ENCODE measurements at places on chromosomes 2 and 18.

DNA sequence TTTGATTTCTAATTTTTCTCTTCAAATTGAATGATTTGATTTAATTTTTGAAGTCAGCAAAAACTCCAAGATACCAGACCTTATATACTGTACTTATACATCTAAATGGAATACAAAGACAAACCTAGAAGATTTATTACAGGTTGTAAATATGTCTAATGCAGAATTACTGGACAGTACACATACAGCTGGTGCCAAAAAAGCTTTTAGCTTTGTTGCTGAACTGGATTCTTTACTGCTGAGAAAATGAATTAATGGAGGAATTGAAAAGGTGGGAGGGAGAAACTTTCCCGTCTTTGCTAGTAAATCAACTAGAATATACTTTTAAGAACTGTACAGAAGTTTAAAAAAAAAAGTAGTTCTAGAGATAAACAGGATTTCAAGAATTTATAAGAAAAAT, 17.5 kb downstream of the C1D start:
- DNase-seq = no peak

DNA sequence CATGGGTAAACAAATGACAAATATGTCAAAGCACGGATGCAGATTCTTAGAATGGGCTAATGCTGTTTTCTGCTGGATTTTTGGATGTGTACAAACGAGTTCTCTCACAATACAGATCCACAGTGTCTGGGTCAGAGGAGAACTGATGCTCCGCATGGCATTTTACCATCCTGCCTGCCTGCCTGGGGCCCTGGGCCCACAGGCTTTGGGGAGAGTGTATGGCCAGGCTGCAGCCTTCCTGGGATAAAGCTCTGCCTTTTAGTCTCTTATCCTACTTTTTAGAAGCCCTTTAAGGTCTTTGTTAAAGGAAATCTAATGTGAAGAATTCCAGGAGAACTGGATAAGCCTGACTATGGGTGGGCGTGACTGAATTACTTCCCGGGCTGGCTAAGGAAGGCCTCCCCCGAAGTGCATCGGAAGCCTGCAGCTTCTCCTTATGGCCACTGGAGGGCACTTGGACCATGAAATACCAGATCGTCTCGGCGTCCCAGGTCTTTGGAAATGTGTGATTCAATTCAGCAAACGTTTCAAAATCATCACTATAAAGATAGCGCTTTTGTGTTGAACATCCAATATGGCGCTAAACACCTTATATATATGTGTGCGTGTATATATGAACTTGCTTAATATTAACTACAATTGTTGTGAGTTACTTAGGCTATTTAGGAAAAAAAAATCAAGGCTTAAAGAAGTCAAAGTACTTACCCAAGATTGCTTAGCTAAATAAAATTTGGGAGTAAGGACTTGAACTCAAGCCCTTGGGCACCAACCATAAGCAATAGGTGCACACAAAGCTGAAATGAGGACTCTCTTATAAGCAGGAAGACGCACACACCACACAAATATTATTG, 15.2 kb upstream of the DNPEP start:
- DNase-seq = peak; percentile 85

DNA sequence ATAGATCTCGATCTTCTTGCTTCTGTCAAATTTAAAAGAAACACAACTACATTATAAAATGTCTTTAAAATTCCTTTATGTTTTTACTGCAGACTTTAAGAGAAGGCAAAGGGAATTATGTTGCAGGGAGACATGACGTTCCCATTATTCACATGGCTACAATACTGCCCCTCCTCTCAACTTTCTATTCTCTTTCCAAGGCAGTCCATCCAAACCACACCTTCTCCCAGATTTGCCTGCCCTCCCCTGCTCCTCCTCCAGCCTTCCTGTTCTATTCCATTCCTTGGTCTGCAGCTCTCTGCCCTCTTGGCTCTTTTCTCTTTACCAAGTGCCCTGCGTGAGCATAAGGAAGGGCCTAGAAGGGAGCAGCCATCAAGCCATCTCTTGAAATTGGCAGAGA, 61.3 kb downstream of the NABP1 start:
- DNase-seq = no peak

DNA sequence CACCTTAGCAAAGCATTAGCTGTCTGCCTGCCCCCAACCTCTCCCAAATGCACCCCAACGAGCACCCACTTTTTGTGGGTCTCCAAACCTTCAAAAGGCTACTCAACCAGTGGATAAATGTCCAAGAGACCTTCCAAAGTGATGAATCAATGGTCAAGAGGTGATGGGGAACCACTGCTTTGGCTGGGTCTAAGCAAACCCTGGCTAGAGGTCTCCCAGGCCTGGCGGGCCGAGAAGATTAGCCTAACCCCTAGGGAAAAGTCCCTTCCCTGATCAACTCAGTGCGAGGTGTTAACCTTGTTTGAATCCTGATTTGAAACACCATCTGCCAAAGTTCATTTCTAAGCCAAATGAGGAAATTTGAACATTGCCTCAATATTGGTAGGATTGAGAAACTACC, 144.7 kb upstream of the SIX3 start:
- no peak for DNase-seq

GRCh38 chr2:151033271-151034248, 228.1 kb downstream of the RBM43 start:
- no peak for DNase-seq

DNA sequence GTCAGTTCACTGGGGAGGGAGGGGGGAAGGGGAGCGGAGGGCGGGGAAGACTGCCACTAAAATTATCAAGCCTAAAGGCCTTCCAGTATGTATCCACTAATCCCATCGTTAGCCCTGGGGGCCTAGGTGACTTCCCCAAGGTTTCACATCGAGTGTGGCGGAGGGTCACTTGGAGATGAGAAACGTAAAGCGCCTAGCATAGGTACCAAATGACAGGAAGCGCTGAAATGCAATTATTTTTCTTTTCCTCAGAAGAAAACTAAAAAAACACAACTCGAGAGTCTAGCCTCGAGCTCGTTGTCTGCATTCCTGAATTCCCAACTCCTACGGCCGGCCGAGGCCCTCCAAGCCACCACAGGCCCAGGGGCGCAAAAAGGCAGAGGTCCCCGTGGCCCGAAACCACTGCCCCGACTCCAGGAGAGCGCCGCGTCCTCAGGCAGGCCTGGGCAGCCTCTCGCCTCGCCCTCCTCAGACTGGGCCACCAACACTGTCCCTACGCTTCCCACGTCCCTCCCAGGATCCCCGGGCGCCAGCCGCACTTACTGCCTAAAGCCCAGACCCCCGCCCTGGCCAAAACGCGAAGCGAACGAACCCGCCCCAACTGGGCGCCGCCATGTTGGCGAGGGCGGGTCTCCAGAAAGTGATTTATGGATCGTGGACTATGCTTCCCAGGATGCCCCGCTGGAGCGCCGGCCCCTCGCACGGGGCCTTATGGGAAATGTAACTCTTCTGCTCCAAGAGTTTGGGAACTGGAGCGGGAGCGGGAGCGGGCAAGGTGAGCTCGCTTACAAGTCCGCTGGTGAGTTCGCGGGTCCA, at the start of gene USP40:
Gene USP40, minus strand, starts transcription at position 642 of the 816 bp plus-strand sequence. CDS start 1,228 bp downstream, outside the sequence.
- DNase-seq = peak; percentile 88

- no peak for DNase-seq
Observed at GRCh38 chr2:10647441-10647840, 42.3 kb downstream of the NOL10 start.

DNA sequence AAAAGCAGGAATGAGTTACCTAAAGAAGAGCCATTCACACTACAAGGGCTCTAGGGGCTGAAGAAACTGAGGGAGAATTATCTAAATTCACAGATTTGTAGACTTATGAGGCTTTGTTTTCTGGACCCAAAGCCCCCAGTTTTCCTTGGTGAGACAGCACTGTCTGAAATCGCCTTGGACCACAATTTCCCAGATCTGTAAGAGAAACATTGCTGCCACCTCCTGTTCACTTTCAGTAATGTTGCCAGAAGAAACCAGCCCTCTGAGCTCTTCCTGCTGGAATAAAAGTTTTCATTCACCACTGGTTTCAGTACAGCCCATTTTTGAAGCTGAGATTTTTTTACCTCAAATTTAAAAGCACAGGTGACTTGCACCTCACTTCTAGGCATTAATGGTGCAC, 169.2 kb downstream of the CDH20 start:
- peak; percentile 70 for DNase-seq

DNA sequence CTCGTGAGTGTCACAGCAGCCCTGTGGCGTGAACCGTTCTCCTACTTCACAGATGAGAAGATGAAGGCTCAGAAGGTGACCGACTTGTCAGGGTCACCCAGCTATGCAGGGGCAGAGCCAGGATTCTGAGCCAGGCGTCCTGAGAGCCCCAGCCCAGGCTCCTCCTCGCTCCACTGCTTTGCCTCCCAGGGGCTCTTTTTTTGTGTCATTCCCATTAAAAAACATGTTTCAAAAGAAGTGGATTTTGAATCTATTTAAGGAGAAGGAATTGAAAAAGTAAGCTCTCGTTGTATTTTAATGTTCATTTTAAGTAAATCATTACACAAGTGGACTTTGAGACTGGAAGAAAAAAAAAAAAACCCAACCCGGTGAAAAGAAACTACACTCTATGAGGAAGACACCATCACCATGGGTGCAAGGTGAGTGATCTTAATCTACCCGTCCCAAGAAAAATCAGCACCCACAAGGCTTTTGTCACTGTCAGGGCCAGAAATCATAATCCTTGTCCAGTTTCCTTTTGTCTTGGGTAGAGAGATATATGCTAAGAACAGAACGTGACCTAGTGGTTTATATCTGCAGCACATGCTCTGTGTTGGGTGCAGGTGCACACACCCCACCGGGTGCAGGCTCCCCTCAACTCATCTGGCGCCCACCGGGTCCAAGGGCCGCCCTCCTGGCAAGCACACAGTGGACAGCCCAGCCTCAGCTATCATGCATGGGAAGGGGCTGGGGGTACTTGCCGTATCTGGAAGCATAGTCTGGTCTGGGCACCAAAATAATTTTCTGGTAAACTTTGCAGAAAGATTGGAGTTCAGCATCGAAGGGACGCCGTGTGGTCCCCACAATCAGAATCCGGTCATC, 73.5 kb upstream of the ASB18 start:
- no peak for DNase-seq

DNA sequence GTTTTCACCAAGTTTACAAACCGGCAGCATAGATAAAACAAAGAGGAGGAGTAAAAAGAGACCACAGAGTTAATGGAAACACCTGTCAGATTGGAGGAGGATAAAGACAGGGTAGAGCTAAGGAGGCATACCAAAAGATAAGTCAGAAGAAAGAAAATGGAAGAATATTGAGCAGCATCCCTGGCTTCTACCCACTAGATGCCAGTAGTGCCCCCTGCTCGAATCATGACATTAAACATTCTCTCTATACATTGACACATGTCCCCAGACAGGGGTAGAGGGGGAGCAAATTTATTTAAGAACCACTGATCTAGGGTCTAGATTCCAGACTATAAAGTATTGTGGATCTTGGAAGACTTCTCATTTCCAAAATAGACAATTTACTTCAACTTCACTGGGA, 159.8 kb upstream of the ETAA1 start:
- DNase-seq = no peak

DNA sequence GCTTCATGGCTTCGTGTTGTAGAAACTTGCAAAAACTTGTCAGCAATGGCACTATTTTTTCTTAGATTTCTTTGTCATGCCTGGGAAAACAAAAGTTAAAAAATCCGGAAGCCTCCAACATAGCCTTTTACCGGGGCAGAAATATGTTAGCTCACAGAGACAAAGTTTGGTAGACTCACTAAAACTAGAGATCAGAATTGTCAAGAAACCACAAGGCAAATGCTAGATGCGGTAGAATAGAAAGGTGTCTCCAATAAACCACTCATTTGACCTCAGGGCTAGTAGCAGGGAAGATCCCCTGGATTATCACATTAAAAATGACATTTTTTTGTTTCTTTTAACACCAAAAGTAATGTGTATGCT, 405 bp downstream of the CASP10 start:
- no peak for DNase-seq

DNA sequence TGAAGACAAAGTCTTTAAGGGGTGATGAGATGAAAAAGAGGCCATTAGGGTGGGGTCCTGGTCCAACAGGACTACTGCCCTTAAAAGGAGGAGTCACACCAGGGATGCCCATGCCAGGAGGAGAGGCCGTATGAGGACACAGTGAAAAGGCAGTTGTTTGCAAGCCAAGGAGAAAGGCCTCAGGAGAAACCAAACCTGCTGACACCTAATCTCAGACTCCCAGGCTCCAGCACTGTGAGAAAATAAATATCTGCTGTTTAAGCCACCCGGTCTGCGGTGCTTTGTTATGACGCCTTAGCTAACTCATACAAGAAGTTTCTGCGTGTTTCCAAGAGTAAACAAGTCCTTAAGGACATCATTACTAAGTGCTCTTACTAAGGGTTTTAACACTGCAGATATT, 93.6 kb downstream of the DNER start:
- no peak for DNase-seq

DNA sequence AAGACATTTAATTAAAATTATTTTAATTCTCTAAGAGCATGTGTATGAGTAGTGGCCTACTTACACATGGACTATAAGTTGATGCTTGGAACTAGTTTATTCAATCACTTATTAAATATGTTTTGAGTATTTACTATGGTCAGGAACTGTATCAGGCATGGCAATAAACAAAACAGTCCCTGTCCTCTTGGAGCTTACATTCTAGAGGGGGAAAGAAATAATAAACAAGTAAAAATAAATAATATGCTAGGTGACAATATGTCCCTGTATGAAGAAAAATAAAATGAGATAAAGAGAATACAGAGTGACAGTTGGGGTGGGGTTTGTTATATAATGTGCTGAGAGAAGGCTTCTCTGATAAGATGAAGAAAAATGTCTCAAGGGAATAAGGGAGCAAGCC, 74.5 kb downstream of the MYO3B start:
- DNase-seq = no peak

DNA sequence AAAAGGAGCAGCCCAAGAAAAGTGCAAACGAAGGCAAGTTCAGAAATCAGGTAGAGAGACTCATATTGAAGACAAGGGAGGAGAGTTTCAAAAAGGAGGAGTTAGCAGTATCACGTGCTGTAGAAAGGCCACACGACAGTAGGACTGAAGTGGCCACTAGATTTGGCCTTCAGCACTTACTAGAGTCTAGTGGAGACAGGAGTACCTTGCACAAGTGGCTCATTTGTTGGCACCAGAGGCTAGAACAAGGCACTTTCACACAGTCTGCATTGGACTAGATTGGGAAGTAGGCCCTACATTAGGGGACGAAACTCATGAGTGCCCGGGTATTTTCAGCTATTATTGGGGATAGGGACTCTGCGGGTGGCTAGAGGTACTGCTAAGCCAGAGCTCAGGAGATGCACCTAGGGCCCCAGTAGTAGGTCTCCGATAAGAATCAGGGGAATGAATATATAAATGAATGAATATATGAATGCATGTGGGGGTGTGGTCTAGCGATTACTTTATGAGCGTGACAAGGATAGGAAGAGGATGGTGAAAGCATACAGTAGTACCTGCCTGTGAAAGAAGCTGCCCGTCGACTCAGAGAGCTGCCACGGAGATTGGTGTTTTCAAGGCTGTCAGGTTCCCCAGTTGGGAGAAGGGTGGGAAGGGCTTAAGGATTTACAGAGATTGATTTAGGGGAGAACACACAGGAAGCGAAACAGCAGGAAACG, 1.4 kb upstream of the NCOA1 start:
- DNase-seq = no peak

DNA sequence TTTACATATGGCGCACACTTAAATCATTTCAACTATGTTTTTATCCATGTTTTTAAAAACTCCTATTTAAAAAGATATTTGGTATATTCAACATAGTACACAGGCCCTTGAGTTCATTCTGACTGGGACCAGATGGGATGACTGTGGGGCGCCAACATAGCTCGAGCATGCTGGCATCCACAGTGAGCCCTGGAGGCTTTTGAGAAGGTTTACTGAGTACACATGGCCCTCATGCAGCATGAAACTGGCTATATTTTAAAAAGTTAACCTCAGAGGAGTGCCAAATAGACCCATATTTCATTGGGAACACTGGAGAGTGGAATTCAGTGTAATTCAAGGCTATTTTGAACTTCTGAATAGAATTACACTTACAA, 83.6 kb downstream of the CCDC85A start:
- DNase-seq = no peak
